Left renal cortex interstitium (tissue), 4 donors: ENCODE measurements at places on chromosomes 3 and 15.

- DNase-seq = no peak
Measured at GRCh38 chr3:95356764-95357501, 1294.1 kb downstream of the NSUN3 start.

DNA sequence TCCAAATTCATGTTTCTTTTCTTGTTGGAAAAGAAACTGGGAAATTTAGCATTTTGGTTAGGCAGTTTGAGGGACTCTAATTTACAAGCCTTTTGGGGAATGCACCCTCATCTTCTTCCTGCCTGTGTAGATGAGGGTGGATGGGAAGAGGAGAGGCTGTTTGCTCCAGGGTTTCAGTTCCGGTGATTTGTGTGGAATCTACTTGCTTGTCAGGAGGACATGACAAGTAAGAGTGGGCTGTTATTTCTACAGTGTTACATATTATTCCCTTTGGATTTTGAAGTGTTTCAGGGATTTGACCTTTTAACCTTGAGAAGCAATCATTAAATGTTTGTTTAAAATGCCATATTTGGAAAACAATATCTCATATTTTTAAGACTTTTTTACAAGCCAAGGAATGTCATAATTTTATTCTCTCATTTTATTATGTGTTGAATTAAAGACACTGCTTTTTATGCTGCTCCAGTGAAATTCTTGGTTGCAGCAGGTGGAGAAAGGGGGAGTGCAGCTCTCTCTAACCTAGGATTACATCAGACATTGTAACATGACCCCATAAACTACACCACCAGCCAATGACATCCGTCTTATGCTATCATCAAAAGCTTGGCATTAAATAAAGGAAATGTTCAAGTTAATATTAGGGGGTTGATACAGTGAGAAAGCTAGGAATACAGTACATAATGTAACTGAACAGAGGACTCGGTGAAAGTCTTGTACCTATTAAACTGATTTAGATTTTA lies 30.2 kb downstream of the PLAAT1 start:
- DNase-seq = no peak

DNA sequence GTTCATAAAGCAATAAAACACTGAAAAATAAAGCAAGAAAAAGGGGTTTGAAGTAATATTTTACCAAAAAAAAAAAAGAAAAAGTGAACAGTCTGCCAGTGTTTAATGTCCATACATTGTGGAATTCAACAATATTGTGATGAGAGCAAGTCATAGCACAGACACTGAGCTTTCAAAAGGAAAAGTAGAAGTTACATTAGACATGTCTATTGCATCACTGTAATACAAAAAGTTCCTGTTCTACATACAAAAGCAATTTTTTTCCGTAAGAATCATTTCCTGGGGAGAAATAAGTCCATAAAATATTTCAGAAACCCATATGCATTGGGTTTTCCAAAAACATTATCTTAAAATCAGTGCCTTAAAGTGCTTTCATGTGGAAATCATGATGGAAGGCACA lies 11.8 kb upstream of the HDC start:
- no peak for DNase-seq

- DNase-seq = no peak
Measured at GRCh38 chr15:58715266-58715917, 34.1 kb downstream of the ADAM10 start.

GRCh38 chr15:92893200-92893599 lies 6.9 kb upstream of the CHD2 start:
- no peak for DNase-seq

- DNase-seq = no peak
Measured at GRCh38 chr3:172375206-172375850, 72.9 kb downstream of the GHSR start.

DNA sequence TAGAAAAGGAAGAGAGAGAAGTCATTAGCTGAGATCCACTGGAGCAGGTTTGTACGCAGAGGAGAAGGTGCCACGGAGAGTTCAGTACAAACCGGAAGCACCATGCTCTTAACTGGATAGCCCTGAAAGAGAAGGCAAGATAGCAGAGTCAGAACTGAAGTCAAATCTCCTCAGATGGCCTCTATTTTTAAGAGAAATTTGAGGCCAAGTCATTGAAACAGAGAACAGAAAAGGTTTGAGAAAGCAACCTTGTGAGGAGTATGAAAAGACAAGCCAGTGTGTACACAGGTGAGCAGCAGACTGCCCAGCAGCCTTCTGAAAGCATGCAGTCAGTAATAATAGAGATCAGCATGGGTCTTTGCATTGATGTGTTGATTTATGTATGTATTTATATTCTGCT lies 66.1 kb upstream of the SPRED1 start:
- no peak for DNase-seq

- DNase-seq = no peak
Measured at GRCh38 chr15:45112143-45112590, 1.8 kb downstream of the DUOX2 start.

- no peak for DNase-seq
Measured at GRCh38 chr15:56245871-56246814, 2.5 kb upstream of the RFX7 start.

- no peak for DNase-seq
Measured at GRCh38 chr15:62287066-62287857, 122.2 kb upstream of the C2CD4B start.

- no peak for DNase-seq
Measured at GRCh38 chr3:81839504-81840094, 78.2 kb upstream of the GBE1 start.

- no peak for DNase-seq
Measured at GRCh38 chr3:171956181-171956683, 83.1 kb upstream of the FNDC3B start.

GRCh38 chr3:66227915-66228314 lies 7.1 kb downstream of the SLC25A26 start:
- no peak for DNase-seq

- no peak for DNase-seq
Measured at GRCh38 chr15:78035861-78036476, 41.5 kb downstream of the TBC1D2B start.

DNA sequence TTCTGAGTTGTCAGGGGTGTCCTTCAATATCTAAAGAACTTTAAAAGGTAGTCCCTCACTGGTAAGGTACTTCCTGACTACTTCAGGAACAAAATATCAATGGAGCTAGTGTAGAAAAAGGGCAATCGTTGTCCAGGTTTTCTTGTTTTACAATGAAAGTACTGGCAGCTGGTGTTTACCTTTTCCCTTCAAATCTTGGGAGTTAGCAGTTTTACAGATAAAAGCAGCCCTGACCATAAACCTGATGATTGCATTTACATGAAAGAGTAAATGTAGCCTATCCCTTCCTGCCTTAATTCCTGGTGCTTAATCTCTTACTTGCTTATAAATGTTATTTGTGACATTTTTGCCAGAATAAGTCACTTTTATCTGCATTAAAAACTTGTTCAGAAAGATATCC lies 559.9 kb upstream of the ARPP21 start:
- DNase-seq = no peak

GRCh38 chr3:72134989-72135451 lies 350.1 kb upstream of the PROK2 start:
- DNase-seq = no peak

DNA sequence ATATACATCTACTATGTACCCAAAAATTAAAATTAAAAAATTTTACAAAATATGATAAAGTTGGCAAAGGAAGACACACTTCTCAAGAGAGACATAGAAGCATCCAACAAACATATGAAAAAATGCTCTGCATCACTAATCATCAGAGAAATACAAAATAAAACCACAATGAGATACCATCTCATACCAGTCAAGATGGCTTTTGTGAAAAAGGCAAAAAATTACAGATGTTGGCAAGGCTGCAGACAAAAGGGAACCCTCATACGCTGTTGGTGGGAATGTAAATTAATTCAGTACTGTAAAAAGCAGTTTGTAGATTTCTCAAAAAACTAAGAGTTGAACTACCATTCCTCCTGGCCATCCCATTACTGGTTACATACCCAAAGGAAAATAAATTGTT lies 581.7 kb upstream of the CCDC54 start:
- no peak for DNase-seq

- no peak for DNase-seq
Measured at GRCh38 chr3:17942856-17943255, 200.4 kb upstream of the TBC1D5 start.

- no peak for DNase-seq
Measured at GRCh38 chr3:122728186-122728585, 47.5 kb downstream of the PARP14 start.

DNA sequence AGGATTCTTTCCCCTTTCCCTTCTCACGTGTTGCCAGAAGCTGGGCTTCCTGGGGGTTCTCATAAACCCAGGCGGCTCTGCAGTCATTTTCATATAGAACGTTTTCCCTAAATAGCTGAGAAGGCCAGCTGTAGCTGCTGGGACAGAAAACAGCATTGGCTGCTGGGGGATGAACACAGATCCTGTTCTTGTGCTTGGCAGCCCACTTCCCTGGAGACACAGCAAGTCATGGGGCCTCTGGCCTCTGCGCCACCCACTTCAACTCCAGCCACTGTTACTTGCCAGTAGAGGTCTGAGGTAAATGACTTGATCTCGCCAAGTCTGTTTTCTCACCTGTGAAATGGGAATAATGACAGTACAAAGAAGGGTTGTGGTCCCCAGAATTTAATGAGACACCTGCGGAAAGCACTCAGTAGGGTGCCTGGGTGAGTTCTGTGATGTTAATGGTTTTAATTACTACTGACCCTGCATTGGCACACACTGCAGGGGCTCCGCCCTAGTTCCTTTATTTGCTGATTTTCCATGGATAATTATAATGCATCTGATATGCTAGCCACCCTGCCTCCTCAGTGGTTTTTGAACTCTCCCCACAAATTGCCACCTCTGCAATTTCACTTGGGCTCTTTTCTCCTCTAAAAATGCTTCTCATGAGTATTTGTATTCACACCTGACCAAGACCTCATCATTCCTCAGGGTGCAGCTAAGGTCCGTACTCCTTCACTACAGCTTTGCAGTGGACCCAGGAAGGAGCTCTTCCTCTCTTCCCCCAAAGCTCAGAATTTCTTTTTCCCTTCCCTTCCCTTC lies 274.7 kb downstream of the RPLP1 start:
- no peak for DNase-seq

- DNase-seq = no peak
Measured at GRCh38 chr3:88416436-88416835, 266.7 kb downstream of the C3orf38 start.

DNA sequence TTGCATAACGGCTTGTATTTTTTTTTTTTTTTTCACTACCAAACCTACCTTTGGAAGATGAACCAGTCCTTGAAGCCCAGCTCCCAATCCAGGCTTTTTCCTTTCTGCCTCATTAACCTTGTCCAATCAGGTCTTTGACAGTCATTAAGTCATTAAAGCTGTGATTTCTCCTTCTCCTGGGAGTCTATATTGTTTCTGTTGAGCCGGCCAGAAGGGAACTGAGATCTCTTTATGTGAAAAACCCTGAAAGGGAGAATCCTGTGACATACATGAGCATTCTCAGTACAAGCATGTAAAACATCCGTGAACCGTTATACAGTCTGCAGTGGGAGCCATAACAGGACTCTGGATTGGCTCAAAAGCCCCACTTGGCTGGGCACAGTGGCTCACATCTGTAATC lies 40.0 kb downstream of the ZNF589 start:
- no peak for DNase-seq

DNA sequence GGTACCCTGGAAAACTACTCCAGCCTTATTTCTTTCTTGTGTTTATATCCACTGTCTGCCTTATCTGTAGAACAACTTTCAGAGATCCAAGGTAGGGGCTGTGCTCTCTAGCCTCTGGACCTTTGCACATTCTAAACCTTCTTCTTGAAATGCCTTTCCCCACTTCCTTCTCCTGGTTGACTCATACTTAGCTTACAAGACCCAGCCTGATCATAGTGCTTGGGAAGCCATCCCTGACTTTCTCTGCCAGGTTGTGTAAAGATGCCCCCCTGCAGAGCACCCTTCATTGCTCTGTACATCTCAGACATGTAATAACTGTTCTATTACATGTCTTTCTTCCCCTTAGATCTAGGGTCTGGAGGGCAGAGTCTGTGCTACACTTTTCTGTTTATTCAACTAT lies 50.1 kb downstream of the PPM1L start:
- DNase-seq = no peak

DNA sequence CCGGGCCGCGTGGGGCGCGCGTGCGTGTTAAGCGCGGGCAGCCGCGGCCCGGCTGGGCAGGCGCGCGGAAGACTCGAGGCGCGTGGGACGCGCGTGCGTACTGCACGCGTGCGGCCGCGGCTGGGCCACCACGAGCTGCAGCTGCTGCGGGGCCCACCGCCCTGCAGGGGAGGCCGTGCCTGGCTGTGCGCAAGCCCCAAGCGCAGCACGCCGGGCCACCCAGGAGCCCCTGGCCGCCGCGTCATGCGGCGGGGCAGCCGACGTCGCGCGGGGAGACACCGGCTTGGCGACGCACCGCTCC lies 590 bp upstream of the TRIM71 start:
- no peak for DNase-seq

- no peak for DNase-seq
Measured at GRCh38 chr15:70099967-70100473, 2.3 kb upstream of the TLE3 start.

- no peak for DNase-seq
Measured at GRCh38 chr3:192082730-192083660, 622.0 kb downstream of the PYDC2 start.

GRCh38 chr3:33395900-33396299 lies 44.3 kb downstream of the UBP1 start:
- DNase-seq = no peak

DNA sequence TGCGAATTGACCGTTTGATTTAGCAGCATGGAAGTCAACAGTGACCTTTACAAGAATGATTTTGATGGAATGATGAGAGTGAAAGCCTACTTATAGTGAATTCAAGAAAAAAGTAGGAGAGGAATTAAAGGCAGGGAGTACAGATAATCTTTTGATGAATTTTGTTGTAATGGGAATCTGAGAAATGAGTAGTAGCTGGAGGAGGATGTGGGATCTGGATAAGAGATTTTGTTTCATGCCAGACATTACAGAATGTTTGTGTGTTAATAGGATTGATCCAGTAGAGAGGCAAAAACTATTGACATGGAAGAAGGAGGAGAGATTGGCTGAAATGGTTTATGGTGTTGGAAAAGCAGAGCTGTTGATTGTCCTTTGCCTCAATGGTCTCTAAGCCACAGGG lies 17.4 kb upstream of the ZNF609 start:
- no peak for DNase-seq

DNA sequence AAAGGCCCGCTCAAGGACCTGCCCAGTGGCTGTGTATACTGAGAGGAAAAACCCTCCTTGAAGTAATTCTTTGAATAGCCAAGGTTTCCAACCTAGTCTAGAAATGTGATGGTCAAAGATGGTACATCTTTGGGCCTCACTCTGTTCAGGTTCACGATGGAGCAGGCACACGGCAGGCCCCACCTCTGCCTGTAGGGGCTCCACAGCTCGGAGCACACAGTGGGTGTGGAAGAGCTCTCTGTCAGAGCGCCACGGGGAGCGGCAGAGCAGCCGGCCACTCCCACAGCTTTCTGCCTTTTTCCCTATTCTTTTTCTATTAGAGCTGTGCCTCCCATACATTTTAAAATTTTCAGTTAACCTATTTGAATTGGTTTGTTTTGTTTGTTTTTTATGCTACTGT lies 89.5 kb downstream of the CTNNB1 start:
- no peak for DNase-seq

DNA sequence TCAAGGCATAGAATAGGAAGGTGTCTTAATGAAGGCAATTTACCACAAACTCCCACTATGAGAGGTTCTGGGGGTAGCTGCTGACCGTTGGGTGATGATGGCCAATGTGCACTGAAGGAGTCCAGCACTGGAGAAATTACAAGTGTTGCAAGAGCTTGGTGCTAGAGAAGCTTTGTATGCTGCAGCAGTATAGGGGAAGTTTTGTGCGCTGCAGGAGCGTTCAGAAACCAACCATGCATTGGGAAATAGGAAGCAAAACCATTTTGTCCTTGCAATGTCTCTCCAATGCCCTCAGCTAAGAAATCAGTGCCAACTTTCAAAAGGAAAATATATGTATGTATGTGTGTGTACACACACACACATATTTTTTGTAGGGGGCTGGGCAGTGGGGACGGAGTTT lies 441.6 kb upstream of the NAALADL2 start:
- DNase-seq = no peak
